ENCODE measurements at places on chromosomes 2 and 18.

GRCh38 chr18:7958081-7958896 lies 391.2 kb downstream of the PTPRM start:
- no peak for DNase-seq

GRCh38 chr2:95025406-95026319 lies at the start of gene MAL:
MAL (plus strand) TSS chr2:95025708; CDS start chr2:95025793, 85 bp downstream.
- DNase-seq: no peak

DNA sequence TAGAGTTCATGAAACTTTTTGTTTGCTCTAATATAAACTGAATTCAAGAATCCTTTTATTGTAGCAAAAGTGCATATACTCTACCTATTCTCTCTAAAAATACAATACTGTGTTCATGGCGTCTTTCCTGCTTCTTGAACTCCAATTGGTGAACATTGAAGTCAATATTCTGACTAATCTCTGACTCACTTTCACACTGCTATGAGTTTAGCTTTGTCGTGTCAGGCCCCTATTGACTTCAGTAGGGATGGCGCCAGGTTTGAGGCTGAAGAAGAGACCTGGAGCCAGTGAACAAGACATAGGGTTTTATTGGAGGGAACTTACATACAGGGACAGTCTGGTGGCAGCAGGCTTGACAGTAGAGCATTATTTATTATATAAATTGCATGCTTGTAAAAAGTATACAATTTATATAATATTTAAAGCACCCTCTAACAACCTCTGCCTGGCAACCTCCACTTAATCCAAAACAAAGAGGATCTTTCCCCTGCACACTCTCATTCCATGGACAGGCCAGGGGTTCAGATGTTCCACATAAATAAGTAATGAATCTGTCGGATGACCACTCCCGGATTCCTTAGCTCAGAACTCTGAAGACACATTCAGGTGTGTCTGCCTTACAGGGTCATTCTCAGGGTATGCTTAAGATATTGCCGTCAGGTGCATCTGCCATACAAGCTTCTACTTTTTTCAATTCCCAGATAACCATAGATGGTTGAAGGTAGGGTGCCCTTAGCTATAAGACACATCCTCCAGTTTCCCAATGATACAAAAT lies 141.0 kb downstream of the CERS6 start:
- no peak for DNase-seq

GRCh38 chr2:70938586-70938950 lies 2.9 kb downstream of the ATP6V1B1 start:
- no peak for DNase-seq

- no peak for DNase-seq
These were observed 18.3 kb upstream of the KCNK3 start for GRCh38 chr2:26674002-26674751.

Data from NCI-H1048 (cell line).